ENCODE measurements at places on chromosomes 13 and 19.

- no peak for DNase-seq
Measured at GRCh38 chr19:48348045-48348444, 15.7 kb downstream of the TMEM143 start.

DNA sequence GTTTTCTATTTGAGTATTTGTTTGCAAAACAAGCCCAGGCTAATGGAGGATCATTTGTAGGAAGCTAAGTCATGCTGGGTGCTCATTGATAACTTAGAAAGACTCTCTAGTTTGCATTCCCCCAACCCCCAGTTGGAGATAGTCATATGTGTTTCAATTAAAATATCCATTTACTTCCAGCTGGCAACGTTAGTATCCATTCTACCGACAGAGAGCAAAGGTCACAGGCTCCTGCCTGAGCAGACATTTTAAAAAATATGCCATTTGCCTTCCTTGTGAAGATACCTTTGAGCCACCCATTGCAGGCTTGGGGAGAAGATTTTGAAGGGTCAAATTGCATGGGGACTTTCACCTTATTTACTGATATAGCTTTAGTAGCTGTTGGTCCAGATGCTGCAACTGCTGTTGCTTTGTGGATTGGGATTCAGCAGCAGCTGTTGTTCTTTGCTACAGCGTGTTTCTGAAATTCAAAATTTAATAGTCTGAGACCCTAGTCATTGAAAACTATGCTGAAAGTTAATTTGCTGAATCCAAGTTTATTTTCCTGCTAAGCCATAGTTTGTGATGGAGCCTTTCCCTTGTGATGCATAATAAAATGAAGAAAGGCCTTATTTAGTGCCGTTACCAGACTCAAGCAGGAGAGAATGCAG, 335.1 kb downstream of the GPC6 start:
- DNase-seq: no peak

DNA sequence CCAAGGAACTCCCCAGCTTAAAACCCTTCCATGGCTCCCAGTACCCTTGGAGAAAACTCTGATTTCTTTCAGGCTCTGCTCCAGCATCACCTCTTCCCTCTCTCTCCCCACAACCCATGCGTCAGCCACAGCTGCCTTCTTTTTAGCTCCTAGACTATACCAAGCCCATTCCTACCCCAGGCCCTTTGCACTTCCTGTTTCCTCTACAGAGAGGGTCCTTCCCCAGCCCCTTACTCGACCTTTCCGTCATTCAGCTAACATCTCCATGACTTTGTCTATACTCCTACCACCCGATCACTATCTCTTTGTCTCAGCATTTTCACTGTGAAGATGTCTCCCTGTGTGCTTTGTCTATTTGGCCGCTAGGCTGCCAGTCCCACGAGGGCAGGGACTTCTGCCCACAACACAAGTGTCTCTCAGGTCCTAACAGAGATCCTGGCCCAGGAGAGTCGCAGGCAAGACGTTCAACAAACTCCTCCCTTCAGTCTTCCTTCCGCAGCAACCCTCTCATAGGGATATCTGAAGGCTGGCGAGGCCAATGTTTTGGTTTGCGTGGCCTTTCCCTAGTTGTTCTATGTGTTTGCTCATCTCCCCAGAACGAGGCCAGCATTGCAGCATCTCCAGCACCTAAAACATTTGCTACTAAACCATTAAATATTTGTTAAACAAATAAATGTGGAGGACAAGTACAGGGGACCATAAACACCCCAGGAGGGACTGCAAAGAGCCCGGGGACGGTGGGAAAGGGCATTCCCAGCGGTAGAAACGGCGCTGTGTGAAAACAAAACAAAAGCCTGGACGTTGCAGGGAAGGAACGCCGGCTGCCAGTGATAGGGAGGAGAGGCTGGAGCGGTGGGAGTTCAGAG, 816 bp downstream of the CCNP start:
- no peak for DNase-seq

- no peak for DNase-seq
Measured at GRCh38 chr13:63075126-63075525, 1659.5 kb upstream of the PCDH20 start.

GRCh38 chr13:110726726-110727125, 13.2 kb downstream of the ING1 start:
- DNase-seq: no peak

DNA sequence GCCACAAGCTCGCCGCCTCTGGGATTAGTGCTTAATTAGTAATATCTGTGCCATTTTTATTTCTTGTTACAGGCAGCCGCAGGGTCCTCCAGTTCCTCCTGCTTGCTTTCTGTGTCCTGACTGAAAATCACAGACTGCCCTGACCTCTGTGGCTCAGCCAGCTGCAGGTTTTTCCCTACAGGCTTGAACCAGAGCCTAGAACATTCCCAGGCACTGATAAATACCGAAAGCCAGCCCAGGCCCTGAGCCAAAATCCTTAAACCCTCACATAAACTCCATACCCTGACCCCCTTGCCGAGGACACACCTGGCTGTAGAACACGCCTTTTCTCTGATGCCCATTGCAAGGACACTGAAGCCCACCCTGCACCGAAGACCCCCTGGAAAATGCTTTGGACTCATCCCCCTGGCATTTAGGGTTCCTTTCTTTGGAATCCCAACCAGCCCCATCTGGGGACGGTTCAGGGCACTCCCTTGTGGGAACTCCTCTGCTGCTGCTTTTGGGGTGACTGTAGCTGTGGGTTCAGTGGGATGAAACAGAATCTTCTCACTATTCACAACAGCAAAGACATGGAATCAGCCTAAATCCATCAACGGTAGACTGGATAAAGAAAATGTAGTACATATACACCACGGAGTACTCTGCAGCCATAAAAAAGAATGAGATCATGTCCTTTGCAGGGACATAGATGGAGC, 15.5 kb downstream of the DPP9 start:
- DNase-seq: no peak

DNA sequence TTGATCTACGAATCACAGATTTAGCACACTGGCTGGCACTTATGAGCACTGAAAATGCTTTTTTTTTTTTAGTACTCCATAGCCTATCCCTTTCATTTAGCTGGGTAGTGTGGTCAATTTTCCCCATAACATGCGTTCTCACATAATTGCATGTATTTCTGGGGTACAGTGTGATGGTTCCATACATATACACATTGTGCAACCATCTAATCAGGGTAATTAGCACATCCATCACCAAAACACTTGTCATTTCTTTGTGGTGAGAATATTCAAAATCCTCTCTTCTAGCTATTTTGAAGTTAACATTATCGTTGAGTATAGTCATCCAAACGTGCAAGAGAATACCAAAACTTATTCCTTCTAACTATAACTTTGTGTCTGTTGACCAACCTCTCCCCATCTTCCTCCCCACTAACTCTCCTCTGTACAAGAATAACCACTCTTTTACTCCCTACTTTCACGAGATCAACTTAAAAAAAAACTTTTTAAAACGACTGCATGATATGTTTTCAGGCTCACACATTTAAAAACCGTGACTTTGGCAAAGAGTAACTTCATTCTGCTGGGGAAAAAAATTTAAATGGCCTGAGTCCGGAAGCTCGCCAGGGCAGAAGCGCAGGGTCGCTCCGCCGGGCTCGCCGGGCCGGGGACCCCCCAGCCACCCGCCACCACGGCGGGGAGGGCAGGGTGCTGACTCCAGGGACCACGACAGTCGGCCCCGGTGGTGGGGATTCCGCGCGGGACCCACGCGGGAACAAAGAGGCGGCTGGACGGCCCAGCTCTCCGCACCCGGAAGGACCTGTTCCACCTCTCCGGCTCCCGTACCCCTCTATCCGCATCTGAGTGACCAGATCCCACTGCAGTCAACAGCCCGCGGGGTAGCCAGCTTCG, 868 bp upstream of the UBAC2 start:
- no peak for DNase-seq

DNA sequence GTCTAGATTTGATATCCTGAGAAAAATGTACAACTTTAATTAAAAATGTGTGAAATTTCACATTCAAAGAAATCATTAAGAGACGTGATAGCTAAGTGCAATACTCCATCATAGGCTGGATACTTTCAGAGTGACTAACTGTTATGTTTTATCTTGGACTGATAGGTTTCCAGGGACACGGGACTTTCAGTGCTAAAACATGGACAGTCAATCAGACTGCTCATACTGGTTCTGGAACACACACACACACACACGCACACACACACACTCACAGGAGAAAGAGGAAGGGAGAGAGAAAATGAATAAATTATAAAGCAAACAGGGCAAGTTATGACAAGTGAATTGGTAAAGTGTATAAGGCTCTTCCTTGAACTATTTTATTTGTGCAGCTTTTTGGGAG, 955.9 kb downstream of the SLITRK5 start:
- DNase-seq: no peak

GRCh38 chr19:32809754-32810153, 59.8 kb downstream of the SLC7A9 start:
- no peak for DNase-seq

DNA sequence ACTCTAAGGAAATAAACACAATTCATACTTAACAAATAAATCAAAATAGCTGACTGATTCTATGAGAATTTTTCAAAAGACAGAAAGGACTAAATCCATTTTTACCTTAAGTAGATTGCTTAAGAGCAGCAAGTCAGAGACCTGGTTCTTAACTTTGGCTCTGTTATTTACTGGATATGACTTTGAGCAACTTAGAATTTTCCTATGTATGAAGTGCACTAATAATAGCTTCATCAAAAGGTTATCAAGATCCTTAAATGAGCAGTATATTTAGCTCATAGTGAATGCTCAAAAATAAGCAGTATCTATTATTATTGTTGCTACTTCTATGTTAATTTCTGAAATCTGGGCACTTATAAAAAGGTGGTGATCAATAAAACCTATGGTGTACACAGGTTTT, 95.3 kb downstream of the POSTN start:
- no peak for DNase-seq

DNA sequence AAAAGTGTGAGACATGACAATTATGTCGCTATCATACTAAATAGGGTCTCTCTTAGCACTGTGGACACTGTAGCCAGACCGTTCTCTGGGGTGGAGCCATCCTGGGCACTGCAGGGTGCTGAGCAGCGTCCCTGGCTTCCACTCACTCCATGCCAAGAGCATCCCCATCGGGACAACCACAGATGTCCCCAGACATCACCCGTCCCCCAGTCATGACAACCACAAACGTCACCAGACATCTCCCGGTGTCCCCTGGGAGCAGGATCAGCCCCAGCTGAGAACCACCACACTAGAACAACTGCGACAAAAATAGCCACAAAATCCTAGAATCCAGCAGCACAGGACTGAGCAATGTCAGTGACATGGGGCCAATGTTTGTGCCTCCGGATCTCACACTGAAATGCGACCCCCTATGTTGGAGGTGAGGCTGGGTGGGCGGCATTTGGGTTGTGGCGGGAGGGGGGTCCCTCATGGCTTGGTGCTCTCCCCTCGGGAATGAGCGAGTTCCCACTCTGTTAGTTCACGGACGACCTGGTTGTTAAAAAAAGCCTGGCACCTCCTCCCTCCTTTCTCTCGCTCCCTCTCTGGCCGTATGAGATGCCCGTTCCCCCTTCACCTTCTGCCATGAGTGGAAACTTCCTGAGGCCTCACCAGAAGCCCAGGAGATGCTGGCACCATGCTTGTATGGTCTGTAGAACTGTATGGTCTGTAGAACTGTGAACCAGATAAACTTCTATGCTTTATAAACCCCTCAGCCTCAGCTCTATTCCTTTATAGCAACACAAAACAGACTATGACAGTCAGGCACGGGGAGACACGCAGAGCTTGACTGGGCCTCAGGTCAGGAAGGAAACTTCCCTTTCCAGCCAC, 93.9 kb downstream of the GADD45B start:
- no peak for DNase-seq

DNA sequence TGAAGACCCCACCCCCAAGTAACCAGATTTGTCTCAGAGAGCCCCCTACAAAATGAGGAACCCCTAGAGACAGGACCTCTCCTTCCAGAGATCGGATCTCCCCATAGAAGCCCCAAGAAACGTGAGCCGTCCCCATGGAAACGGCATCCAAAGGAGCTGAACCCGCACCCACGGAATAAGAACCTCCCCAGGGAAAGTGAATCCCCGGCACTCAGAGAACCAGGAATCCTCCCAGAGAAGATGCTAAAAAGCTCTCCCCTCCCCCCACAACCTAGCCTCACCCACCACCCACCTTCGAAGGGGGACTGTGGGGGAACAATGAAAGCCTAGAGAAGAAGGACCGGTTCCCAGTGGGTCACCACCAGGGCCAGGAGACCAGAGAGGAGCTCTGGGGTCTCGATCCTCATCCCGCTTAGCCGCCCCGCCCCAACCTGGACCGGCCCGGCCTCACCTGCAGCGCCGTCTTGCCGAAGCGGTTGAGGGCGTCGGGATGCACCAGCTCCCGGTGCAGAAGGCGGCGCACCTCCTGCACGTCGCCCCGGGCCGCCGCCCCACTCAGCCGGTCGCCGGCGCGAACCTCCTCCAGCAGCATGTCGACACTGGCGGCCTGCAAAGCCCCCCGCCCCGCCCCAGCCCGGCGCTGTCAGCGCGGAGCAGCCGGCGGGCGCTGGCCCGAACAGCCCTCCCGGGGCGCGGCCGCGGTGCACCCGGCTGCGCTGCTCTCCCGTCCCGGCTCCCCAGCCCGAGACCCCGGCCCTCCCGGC, 535 bp downstream of the CDKN2D start:
- DNase-seq: no peak

DNA sequence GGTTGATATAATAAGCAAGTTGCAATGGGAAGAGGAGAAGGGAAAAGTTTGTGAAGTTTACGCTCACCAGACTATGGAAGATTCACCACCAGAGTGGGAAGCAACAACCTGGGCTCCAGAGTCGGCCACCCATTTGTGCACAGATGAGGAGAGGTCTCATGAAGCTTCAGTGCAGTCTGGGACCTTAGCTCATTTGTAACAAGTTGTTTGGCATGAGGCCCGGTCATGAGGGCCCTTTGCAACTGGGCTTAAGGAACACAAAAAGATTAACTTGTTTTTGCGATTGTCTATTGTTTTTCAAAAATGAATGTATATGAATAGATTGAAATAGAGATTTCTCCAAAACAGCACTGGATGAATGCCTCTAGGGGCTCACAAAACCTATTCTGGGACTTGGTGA, 94.2 kb downstream of the ZNF737 start:
- DNase-seq: no peak
